Activated naive CD4-positive, alpha-beta T cell treated with anti-CD3 and anti-CD28 coated beads, Interleukin-2, amount 50 U/mL, for 72 hours (primary cell): ENCODE measurements at places on chromosomes 4 and X. TPM values are rescaled to one million over a fixed set of nuclear protein-coding genes. Genes with fewer than 3 reads are reported as not detected.

HGFAC gene
- total RNA-seq: not detected

SEL1L3 gene
- 32.8 TPM for total RNA-seq

FRMD7 gene
- total RNA-seq: not detected

STPG2 gene
- 0.19 TPM for total RNA-seq

EFHC2 gene
- total RNA-seq: 0.41 TPM

EXOC1L gene
- total RNA-seq: not detected

CACNA1F gene
- total RNA-seq: 1.7 TPM

UTP14A gene
- total RNA-seq: 17.4 TPM

EGF gene
- not detected for total RNA-seq

PDZD4 gene
- total RNA-seq: 1.2 TPM

NLGN4X gene
- 1.1 TPM for total RNA-seq

FABP2 gene
- not detected for total RNA-seq

ESX1 gene
- total RNA-seq: not detected

CHRDL1 gene
- total RNA-seq: not detected
